ENCODE measurements at places on chromosomes 5 and 9.

GRCh38 chr5:126543660-126544059, 51.4 kb downstream of the ALDH7A1 start:
- DNase-seq: no peak

GRCh38 chr9:20997503-20998076, 33.9 kb downstream of the HACD4 start:
- no peak for DNase-seq

DNA sequence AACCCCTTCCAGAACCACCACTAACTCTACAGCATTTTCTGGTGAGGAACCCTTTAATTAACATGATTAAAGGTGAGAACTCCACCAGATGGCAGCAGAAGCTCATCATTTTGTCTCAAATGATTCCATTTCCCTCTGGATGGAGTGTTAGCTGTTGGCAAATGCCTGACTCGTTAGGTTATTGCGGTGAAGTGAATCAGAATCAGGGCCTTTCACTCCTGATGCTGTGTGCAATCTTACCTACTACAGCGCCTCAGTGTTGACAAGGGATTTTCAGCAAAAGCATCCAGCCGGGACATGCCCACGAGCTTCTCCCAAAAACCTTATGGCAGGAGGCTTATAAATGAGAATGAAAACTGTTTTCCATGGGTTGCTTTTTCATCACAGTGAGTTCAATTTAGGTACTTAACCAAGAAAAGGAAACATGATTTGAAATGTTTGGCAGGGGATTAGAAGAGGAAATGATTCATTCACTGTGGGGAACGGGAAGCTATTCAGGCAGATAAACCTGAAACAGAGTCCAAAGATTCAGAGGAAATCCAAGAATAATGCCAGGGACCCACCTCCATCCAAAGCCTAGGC, 48.0 kb upstream of the CAST start:
- DNase-seq: no peak

- peak; percentile 36 for DNase-seq
These were observed 266.2 kb downstream of the NSG2 start for GRCh38 chr5:174311531-174312269.

- DNase-seq: no peak
These were observed 50.9 kb downstream of the COL5A1 start for GRCh38 chr9:134692573-134692860.

DNA sequence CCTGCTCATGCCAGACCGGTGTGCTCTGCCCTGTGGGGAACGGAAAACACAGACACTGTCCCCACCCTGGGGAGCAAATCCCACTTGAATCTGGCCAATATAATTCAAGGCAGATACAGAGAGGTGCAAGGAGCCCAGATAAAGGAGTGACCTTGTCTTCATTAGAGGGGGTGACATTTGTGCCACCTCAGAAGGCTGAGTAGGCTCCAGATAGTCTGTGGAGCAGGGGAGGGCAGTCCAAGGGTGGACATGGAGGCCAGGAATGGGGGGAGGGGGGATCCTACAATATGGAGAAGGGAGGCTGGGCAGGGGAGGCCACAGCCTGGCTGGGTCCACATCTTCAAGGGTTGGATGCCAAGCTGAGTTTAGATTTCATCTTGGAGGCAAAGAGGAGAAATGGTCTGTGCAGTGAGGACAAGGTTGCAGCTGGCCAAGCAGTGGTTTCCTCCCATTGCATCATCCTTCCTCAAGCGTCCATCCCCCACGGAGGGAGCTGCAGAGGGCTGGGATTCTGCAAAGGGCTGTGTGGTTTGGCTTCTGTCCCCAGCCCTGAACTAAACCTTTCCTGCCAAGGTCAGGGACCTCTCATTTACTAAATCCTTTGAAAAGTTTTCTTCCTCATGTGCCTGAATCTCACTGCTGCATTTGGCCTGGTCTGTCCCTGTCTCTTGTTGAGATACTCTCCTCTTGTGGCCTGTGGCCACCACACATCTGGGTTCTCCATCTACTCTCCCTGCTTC, 60.1 kb downstream of the GALNT12 start:
- no peak for DNase-seq

DNA sequence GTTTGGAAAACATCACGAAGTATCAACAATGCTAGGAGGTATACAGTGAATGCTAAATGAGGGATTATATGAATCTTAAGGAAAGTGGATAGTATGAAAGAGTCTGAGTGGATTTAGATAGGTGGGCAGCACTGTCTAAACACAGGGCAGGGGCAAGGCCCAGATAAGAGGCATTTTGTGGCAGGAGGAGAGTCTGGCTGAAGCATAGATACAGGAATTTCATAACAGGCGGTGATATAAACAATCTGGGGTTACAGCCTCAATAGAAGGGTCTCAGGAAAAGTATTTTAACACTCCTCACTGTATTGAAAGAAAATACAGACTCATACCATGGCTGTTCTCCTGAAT, 96.9 kb downstream of the PLPP1 start:
- no peak for DNase-seq

DNA sequence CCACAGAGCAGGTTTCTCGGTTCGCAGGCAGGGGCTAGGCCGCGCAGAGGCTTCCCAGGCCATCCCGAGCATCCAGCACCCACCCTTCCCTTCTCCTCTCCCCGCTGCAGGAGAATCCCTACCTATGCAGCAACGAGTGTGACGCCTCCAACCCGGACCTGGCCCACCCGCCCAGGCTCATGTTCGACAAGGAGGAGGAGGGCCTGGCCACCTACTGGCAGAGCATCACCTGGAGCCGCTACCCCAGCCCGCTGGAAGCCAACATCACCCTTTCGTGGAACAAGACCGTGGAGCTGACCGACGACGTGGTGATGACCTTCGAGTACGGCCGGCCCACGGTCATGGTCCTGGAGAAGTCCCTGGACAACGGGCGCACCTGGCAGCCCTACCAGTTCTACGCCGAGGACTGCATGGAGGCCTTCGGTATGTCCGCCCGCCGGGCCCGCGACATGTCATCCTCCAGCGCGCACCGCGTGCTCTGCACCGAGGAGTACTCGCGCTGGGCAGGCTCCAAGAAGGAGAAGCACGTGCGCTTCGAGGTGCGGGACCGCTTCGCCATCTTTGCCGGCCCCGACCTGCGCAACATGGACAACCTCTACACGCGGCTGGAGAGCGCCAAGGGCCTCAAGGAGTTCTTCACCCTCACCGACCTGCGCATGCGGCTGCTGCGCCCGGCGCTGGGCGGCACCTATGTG, 36.1 kb downstream of the NTNG2 start:
- no peak for DNase-seq

- DNase-seq: no peak
These were observed 145.0 kb downstream of the ROR2 start for GRCh38 chr9:91805031-91805430.

- DNase-seq: no peak
These were observed 145.4 kb upstream of the GRAMD2B start for GRCh38 chr5:126277762-126278161.

GRCh38 chr9:82127465-82127864, 138.9 kb downstream of the SPATA31D1 start:
- no peak for DNase-seq

All from CD8-positive, alpha-beta T cell (primary cell).